Type B pancreatic cell (in vitro differentiated cells): ENCODE measurements at places on chromosomes 2 and 18.

DNA sequence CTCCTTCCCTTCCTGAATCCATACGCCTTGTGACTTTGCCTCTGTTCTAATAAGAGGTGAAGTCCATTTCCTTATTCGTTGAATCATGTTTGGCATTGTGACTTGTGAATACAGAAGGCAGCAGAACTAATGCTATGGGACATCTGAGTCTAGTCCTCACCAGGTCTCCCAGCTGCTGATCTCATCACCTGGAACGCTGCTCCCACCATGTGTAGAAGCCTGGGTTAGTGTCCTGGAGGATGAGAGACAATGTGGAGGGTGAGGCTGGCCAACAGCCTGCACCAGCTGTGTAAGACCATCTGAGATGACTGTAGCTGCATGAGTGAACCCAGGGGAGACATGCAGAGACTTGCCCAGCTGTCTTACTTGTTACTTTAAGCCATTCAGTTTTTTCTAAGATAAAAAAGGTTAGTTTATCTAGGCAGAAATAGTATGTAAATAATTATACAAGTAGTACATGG lies 3.5 kb upstream of the HAAO start:
- DNase-seq: no peak

GRCh38 chr2:159755788-159756187 lies 42.2 kb downstream of the CD302 start:
- no peak for DNase-seq

GRCh38 chr2:215613888-215614287 lies 178.0 kb upstream of the FN1 start:
- DNase-seq: no peak

DNA sequence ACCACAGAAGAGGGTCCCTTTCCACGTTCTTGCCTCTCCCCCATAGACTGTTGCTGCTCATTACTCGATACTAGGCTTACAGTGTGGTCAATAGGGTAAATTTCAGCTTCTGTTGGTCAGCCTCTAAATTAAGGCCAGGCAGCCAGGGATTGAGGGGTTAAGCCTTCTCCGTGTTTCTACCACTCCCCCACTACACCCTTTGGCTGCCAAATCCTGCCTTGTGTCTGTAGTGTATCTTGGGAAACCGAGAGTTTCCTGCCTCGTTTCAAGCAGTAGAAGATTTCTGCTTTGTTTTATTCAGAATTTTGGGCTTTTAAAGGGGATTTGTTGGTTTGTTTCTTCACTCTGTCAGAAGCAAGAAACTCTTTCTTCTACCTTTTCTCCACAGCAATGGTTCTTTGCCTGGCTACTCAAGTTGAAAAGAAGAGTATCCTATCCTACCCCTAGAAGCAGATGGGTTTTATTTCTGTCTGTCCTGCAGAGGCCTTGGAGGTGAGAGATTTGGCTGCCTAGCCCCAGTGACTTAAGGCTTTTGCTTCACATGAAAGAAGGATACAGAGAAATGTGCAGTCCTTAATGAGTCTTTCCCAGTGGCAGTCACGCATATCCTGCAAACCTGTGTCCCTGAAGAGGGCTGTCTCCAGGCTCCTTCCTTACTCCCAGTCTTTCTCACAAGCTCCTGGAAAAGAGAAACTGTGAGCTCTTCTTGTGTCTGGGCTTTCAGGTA lies 261.5 kb upstream of the TANK start:
- no peak for DNase-seq

GRCh38 chr18:27121108-27121507 lies 64.0 kb downstream of the CHST9 start:
- no peak for DNase-seq

DNA sequence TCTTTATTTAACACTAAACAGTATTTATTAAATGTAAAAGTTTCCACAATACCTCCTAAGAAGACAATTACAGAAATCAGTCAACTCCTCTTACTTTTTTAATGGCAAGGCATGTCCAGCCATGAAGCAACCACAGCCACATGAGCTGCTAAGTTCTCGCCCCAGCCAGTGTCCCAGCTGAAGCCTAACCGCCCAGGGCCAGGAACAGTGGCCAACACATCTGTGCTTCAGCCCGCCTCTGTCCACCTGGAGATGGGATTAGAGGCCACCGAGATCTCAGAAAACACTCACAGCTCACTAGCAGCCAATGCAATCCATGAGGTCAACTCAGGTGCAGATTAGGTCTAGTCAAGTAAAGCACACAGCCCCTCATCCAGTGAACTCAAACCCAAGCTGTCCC lies 40.2 kb downstream of the PID1 start:
- DNase-seq: no peak

GRCh38 chr2:166404831-166405568 lies 29.3 kb upstream of the SCN9A start:
- no peak for DNase-seq

DNA sequence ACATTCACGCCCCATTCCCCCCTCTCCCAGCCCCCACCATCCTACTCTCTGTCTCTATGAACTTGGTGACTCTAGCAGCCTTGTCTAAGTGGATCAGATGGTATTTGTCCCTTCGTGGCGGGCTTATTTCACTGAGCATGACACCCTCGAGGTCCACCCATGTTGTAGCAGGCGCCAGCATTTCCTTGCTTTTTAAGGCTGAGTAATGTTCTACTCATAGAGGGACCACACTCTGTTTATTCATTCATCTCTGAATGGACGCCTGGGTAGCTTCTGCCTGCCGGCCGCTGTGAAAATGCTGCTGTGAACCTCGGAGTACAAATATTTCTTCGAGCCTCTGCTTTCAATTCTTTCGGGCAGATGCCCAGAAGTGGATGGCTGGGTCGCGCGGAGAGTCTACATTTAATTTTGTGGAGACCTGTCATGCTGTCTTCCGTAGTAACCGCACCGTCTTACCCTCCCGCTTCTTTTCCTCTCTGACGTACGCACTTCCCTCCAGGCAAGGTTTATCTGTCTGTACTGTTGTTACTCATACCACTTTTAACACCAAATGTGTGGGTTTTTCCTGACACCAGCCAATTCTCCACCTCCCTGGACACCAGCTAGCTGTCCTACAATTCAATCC lies 5.6 kb downstream of the CROCC2 start:
- DNase-seq: no peak

DNA sequence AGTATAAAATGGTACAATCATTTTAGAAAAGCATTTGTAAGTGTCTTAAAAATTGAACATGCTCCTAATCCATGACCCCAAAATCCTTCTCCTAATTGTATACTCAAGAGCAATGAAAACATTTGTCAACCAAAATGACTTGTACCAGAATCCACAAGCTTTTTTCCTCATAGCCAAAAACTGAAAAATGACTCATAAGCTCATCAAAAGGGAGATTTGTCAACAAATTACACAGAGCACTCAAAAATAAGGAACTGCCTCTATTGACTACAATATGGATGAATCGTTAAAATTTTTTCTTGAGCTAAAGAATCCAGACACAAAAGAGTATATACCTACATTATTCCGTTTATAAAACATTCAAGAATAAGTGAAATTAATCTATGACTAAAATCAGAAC lies 544.8 kb downstream of the ARHGAP15 start:
- no peak for DNase-seq

DNA sequence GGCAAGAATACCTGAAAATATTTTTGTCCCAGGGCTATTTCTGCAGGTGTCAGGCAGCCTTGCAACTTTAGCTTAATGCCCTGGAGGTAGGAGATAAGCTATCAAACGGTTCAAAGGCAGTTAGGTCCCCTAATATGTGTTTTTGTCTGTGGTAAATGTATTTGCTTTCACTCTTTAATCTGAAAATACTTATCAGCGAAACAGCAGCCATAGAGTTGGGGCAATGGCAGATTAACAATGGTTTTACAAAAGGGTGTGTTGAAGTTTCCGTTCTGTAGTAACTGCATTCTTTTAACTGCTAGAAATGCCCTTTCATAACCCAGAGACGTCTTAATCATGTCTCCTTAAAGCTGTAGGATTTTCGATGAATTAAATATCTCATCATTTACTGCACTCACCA lies 265.0 kb upstream of the TRIB2 start:
- DNase-seq: no peak

DNA sequence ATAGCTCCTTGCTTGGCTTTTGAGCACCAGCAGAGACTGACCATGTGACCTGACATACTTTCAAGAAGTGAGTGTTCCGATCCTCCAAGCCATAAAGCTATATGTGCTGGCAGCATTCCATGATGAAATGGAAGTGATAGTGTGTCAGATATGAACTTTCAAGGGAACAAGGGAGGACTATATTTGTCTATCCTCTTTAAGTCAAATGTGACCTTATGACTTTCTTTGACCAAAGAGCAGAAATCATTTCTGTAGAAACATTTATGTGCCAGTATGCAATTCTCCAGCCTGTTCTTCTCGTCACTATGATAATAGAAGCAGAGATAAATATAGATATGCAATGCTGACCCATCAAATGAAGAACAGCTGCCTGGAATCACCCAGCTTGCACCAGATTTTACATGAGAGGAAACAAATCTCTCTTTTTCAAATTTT lies 14.4 kb downstream of the HYCC2 start:
- no peak for DNase-seq

- no peak for DNase-seq
Measured at GRCh38 chr2:192070099-192070498, 124.6 kb downstream of the TMEFF2 start.

GRCh38 chr2:217254111-217254510 lies 394.2 kb upstream of the TNP1 start:
- no peak for DNase-seq

DNA sequence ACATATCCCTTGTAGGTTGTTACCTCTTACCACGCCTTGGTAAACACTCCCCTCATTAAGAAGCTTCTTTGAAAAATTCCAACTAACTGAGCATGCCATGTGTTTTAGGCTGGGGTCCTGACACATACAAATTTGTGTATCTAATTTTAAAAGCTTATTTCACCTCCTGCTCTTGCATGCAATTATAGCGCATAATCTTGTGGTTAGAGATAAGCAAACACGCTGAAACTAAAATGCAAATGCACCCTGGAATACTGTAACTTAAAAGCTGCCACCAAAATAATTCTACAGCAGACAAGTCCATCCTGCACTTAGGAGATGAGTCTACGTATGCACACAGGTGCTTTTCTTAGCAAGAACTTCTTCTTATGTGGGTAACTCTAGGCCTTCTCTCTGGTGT lies 990.2 kb downstream of the TSN start:
- no peak for DNase-seq

GRCh38 chr2:61536180-61536571 lies 2.0 kb downstream of the XPO1 start:
- no peak for DNase-seq

DNA sequence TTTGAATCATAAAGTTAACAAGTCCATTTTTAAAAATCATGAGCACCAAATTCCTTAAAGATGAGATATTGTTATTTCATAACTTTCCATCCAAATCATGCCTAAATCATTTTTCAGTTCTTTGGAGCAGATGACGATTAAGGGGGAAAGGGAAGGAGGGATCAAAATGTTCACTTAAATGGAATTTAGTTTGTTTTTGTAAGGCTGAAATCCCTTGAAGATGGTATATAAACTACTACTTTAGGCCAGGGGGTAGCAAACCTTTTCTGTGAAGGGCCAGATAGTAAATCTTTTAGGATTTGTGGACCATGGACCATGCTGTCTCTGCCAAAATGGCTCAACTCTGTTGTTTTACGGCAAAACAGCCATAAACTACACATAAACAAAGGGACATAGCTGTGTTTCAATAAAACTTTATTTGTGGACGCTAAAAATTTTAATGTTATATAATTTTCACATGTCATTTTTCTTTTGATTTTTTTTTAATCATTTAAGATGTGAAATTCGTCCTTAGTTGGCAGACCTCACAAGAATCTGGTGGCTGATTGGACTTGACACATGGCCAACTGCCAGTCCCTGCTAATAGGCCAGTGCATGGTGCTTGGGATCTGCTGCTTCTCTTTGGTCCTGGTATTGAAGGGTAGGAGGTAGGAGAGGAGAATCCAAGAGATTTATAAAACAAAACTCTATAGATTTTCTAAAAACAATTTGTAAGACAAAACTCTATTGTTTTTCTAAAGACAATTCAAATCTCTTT lies 52.0 kb upstream of the RTN4 start:
- DNase-seq: no peak
